Stimulated activated CD8-positive, alpha-beta memory T cell treated with anti-CD3 and anti-CD28 coated beads, Interleukin-7, amount 100 ng/mL, for 4 hours (primary cell): ENCODE measurements at places on chromosomes 3 and 15.

DNA sequence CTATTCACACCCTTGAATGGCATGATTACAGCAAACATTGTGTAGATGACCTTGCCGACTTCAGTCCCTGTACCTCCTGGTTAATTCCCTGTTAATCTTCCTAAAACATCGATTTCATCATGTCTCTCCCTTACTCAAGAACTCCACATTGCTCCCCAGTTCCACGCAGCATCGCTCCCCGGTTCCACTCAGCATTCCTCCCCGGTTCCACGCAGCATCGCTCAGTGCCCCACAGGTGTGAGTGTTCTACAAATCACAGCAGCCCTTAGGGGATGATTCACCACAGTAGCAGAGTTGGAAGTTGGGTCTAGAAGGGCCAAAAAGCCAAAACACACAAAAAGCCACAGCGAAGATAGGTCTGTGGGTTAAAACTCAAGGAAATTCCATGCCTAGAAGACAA is 8.6 kb upstream of the TNK2 start:
- DNase-seq, result no peak

GRCh38 chr15:80168421-80168820 is 15.6 kb downstream of the FAH start:
- DNase-seq, result no peak

- DNase-seq, result no peak
Observed at GRCh38 chr3:37225481-37225880, 51.1 kb upstream of the LRRFIP2 start.

DNA sequence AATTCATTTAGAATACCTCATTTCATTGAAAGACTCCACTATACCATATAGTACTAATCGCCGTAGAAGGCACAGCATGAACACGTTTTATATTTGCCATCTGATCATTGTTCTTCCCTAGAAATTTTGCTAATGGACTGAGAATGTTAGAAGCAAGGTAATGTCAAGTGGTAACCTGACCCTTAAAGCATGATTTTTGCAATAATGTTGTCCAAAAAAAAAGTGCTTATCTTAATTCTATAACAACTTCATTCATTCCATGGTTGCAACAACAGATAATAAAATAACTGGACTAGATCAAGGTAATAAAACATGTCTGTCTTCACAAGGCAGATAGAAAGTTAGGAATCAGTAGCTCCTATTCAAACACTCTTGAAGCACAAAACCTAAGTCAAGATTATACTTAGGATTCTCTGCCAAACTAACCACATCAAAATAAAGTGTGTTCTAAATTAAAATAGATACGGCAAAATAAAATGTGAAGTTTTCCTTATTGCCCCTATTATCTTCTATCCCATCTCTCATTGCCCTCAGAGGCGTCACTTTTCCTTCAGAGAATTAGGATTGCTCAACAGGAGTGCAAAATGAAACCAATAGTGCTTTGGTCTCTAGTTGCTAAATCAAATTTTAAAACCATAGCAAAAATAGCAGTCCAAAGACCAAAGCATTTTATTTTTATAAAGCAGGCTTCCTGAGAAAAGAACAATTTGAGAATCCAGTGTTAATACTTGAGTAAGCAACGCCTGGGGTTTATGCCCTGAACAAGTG is 317.4 kb upstream of the UBE2E2 start:
- DNase-seq, result no peak

DNA sequence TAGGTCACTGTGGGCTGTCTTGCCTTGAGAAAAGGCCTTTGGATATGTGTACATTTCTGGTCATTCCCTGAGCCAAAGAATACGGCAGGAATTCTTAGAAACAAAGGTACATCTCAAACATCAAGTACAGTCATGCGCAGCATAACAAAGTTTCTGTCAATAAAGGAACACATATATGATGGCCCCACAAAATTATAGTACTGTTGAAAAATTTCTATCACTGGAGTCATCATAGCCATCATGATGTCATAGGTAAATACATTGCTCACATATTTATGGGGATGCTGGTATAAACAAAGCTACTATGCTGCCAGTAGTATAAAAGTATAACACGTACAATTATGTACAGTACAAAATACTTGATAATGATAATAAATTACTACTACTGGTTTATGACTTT is 38.9 kb upstream of the NECTIN3 start:
- DNase-seq, result no peak

- DNase-seq, result no peak
Observed at GRCh38 chr15:95410757-95411156, 919.7 kb upstream of the NR2F2 start.

DNA sequence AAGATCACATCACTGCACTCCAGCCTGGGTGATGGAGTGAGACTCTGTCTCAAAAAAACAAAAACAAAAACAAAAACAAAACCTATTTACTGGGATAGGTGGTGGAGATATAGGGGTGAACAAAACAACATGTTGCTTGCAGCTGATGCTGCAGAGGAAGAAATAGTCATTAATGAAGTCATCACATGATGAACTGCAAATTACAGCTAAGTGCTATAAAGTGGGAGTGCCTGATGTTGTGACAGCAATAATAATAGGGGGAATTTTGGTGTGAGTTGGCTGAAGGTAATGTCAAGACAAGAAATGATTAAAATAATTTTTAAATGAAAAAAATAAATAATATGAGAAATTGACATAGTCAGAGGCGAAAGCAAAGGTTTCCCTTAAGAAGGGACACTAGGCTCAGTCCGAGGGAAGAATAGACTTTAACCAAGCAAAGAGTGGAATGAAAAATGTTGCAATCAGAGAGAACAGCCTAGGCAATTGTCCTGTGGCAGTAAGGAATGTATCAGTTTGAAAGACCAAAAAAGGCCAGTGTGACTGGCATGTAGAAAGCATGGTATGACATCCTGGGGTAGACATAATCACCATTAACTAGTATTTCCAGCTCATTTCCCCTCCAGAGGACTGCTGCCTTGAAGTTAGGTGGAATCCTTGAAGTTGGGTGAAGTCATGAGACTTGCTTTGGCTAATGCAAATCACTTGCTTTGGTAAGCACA is 14.7 kb upstream of the PIK3CB start:
- no peak for DNase-seq

DNA sequence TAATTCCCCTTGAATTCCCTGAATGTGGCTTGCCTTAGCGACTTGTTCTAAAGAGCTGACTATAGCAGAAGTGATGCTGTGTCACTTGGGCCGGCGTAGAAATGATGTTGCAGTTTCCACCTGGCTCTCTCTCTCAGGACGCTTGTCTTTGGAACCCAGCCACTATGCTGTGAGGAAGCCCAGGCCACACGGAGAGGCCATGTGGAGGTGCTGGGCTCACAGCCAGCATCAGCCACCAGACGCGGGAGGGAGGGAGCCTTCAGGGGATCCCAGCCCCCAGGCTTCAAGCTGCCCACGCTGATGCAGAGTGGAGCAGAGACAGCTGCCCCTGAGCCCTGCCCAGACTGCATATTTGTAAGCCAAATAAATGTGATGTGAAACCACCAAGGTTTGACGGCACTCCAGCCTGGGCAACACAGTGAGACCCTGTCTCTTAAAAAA is 18.6 kb downstream of the RNU5B-1 start:
- DNase-seq, result no peak

DNA sequence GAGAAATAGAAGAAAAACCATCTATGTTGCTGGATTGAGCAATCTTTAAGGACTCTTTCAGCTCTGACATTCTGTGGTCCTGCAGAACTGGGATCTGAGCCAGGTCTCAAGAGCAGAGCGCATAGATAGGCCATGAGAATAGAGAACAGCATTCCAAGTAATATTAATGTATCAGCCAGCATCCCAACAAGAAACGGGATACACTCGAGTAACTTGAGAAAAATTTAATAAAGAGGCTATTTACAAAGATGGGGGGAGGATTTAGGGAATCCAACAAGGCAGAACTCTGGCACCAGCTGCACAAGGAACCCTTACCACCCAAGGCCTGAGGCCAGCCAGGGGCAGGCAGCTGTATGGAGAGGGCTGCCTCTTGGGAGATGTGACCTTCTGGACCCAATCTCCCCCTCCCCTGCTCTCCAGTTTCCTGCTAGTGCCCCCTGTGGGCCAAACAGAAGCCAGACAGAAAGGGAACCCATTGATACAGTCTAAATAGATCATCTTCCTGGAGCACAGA is 8.2 kb downstream of the TMOD2 start:
- DNase-seq, result no peak

GRCh38 chr3:128907706-128908445 is 28.5 kb downstream of the ACAD9 start:
- DNase-seq, result no peak

GRCh38 chr15:92617549-92618520 is 37.7 kb downstream of the FAM174B start:
- DNase-seq, result no peak

GRCh38 chr3:142724682-142725356 is 985 bp downstream of the TRPC1 start:
- no peak for DNase-seq

GRCh38 chr3:99049164-99049563 is 147.7 kb upstream of the DCBLD2 start:
- no peak for DNase-seq

DNA sequence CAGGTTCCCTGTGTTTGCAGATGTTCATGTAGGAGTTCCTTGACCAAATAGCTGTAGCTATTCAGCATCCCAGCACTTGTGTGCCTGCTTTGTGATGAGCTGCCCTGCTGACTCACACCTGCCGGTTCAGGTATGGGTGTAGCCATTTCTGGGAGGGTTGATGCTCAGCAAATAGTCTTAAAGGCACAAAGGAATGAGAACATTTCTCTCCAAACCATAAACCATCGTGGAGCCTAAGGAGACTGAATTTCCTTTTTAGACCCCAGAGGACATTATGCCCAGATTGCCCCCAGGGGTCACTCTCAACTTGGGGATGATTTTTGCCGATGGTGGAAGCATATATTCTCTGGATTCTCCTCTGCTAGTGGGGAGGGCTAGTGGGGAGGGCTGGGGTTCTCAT is 80.6 kb downstream of the ADAMTSL3 start:
- no peak for DNase-seq
